Fibroblast of skin of back (primary cell): ENCODE measurements at places on chromosomes 2 and 18.

DNA sequence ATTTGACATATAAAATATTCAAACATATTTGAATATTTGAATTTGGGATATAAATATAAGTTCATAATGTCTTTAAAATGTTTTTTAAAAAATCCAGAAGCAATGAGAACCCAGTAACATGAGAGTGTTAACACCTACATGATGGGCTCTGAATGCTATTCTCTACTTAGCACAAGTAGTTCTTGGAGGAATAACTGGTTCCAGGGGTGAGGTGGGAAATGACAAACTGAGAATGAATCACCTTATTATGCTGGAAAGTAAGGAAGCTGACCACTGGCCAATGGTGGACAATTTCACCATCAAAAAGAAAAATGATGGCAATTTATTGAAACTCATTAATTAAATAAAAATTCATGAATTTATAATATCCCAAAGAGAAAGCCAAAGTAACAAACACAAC lies 79.6 kb upstream of the NABP1 start:
- no peak for DNase-seq

GRCh38 chr2:70035344-70035844 lies 51.9 kb upstream of the PCBP1 start:
- peak; percentile 22 for DNase-seq

GRCh38 chr18:65527879-65528633 lies 222.8 kb upstream of the CDH7 start:
- DNase-seq, result peak; percentile 1

GRCh38 chr2:151262629-151263028 lies 966 bp upstream of the RBM43 start:
- no peak for DNase-seq
